ENCODE measurements at places on chromosomes 6 and 20. TPM values are rescaled to one million over a fixed set of nuclear protein-coding genes. Genes with fewer than 3 reads are reported as not detected.

DNA sequence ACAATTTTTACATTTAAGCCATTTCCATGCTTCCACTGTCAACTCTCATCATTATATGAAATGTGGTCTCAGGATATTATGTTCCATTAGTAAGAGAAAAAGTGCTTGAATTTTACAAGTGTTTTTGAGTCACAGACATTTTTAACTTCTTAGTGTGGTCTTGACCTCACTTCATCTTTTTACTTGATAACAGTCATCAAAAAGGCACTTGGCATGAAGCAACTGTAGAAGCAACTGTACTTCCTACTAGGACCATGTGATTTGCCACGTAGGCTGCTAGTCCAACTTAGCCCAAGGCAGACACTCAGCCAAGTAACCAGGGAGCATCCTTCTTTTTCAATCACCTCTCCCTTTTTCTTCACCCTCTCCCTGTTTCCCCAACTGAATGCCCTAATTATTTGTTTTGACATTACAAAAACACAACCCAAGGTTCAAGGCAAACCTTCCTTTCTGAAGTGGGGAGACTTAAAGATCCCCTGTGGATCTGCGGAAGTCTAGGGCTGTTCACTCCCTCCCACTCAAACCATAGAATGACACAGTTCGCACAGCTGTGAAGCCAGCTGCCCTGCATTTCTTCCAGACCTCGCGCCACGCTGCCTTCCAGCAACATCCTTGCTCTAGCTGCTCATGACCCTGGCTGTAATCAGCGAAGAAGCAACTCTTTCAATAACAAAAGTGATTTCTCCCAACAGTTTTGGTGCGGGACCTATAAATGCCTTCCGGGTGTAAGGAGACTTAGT is 45.0 kb downstream of the PHACTR1 start:
- DNase-seq = no peak

GRCh38 chr6:107083047-107083768 is 32.1 kb downstream of the BEND3 start:
- peak; percentile 39 for DNase-seq

TMEM244 gene
- 0.43 TPM for total RNA-seq

HFE gene
- 3.1 TPM for total RNA-seq

- no peak for DNase-seq
Observed at GRCh38 chr6:142530566-142530965, 228.8 kb downstream of the ADGRG6 start.

DNA sequence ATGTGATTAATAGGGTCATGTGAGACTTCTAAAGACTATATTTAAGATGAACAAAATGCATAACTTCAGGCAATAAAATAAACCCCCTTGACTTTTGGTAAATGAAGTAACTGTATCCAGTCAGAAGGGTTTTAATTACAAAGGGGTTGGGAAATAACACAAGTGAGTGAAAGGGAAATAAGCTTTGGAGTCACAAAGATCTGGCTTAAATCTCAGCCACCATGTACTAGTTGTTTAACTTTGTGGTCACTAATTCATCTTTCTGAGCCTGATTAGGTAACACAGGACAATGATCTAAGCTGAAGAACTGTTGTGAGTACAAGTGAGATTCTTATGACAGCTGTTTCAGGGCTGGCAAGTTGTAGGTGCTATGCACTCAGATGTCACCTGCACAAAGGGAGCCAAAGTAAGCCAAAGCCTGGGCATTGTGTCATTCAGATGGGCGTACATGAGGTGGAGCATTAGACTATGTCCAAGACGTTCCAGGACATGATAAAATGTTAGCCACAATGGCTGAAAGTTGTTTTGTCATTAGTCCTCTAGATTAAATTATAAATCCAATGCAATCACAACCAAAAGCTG is 13.8 kb downstream of the TOMM34 start:
- DNase-seq = no peak

MLIP gene
- total RNA-seq = not detected

DNA sequence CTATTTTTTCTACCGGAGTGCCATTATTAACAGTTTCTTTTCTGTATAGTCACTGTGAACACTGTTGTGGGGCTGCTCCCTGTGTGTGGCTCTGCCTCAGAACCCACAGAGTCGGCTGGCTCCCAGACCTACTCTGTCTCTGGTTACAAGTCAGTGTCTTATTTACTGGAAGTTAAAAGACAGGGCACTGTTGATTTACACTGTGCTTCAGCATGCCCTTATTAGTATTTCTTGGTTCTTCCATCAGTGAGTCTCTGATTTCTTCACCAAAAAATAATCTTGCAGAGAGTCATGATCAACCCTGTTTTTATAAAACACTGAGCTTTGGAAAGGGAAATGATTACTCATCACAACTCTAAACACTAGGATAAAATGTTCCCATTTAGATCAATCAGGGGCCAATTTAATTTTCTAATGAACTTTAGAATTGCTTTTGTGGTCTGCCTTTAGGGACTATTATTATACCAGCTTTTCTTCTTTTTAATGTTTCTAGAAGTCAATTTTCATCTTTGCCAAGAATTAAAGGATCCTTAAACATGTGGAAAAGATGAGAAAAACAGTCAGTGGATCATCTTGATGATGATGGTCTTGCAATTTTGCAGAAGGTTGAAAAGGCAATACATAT is 92.6 kb downstream of the UTRN start:
- DNase-seq = no peak

- DNase-seq = no peak
Observed at GRCh38 chr6:12977206-12977605, 260.6 kb downstream of the PHACTR1 start.

GRCh38 chr6:31125586-31126363 is 5.5 kb upstream of the CDSN start:
- DNase-seq = no peak

- DNase-seq = no peak
Observed at GRCh38 chr20:62907384-62908317, 18.7 kb downstream of the DIDO1 start.

- no peak for DNase-seq
Observed at GRCh38 chr20:2533118-2533517, 3.3 kb upstream of the TMC2 start.

Measured in activated CD4-positive, alpha-beta memory T cell treated with anti-CD3 and anti-CD28 coated beads, Interleukin-2, amount 10 ng/mL, durations not matched to agents 7 days and 5 days (primary cell).